ENCODE measurements at places on chromosomes 3 and 15. TPM values are rescaled to one million over a fixed set of nuclear protein-coding genes. Genes with fewer than 3 reads are reported as not detected.

Gene ADAMTSL3
- 0.32 TPM for total RNA-seq

Gene PDE12
- 9.4 TPM for total RNA-seq

Gene TEX264
- 54.4 TPM for total RNA-seq

Gene CD200
- under 0.01 TPM for total RNA-seq

Gene TEX55
- not detected for total RNA-seq

Gene HEG1
- 52.5 TPM for total RNA-seq

Measured in bronchial smooth muscle cell (primary cell).